NCI-H1417 (cell line): ENCODE measurements at places on chromosomes 1 and 21.

DNA sequence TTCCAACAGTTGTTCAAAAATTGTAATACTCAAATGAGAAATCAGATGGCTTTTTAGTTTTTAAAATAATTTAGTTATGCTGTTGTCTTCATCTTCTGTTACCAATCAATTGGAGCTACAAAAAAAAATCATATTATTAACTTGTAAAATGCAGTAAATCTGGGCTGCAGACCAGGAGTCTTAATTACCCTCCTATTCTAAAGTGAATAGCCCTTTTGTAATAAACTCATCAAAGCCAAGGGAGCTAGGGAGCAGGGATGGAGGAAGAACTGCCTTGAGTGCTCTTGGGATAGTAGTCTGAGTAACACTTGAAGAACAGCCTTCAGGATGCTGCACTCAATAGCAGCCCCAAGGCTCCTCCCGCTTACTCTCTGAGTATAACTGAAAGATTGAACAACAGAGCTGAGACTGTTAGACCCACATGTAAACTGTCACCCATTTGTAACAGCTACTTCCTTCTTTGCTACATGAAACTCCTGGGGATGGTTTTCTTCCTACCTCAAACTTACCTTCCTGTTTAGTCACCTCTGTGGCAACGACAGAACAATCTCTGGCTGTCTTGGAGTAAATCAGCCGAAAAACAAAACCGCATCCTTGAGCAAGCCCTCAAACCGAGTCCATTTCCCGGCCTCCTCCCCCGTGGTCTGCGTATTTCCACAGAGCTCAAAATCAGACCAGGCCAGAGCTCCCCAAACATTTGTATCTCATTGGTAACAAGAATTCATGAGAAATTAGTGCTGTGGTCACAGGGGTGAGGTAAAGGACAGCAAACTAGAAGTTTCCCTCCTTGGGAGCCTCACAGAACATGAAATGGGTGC, 55.9 kb downstream of the CD58 start:
- DNase-seq = no peak

DNA sequence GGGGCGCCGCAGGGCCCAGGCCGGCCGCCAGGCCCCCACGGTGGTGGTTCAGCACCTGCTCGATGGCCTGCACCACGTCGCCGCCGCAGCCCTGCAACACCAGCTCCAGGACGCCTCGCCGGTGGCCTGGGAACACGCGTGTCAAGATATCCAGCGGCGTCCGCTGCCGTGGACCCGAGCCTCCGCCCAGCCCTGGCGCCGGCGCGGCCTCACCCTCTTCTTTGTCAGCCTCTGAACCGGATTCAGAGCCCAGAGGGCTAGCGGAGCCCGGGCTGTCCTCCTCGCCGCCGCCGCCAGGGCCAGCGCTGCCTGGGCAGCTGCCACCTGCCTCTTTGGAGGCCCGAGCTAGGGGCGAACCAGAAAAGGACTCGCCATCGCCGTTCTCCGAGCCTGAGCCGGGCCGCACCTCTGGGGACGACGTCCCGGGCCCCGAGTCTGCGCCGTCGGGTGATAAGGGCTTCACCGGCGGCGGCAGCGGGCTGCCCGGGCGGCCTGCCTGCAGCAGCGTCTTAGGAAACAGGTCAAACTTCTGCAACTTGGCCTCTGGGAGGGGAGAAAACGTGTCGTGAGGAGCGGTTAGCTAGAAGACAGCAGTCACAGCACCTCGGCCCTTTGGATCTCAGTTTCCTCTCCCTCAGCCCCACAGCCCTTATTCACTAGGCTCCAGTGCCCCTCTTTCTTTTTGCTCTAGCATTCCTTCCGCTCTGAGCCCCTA, 3.9 kb downstream of the DMRTA2 start:
- no peak for DNase-seq

- no peak for DNase-seq
Measured at GRCh38 chr1:224196813-224197600, 14.0 kb downstream of the DEGS1 start.

GRCh38 chr1:66251546-66251945, 282.4 kb upstream of the SGIP1 start:
- DNase-seq = peak; percentile 23

- DNase-seq = no peak
Measured at GRCh38 chr21:46222436-46223116, 6.0 kb downstream of the LSS start.

DNA sequence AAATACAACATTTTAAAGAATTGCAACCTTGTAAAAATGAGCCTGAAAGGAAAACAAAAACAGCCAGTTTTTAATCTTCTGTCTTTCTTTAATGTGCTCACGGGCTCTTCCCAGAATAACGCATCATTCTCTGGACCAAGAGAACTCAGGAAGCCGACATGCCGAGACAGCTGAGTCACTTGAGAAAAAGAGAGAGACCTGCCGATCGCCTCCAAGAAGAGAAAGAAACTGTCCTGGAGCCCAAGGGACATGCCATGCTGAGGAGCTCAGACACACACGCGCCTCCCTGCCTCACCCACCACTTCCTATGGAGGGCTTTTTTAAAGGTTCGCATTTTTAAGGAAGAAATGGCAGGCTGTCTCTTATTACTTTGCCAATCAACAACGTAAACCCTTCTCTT, 176.4 kb downstream of the ZNF281 start:
- no peak for DNase-seq

- DNase-seq = no peak
Measured at GRCh38 chr1:211527006-211527405, 35.0 kb upstream of the RD3 start.

- no peak for DNase-seq
Measured at GRCh38 chr21:15749861-15750159, 20.0 kb downstream of the USP25 start.

DNA sequence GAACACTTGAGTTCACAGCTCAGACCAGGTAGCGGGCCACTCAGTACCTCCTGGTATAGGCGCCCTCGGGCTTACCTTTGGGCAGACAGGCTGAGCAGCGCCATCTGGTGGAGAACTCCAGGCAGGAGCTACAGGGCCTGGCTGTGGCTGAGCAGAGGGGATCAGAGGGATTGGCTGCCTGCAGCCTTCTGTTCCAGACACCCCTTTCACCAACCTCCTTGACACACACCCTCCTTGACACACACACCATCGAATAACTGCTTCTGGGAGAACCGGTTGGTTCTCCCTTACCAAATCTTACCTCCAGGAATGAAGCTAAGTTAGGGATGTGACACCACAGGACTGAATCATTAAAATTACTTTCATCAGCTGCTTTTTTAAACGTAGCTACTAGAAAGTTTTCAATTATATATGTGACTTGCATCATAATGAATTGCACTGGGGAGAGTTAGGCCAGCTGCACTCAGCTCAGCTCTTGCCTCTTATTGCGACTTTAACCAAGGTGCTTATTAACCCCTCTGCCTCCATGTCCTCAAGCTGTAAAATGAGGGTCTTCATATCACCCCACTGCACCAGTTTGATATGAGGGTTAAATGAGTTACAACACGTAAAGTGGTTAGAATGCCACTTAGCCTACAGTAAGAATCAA, 6.6 kb downstream of the LIN28A start:
- DNase-seq = peak; percentile 55

- DNase-seq = peak; percentile 74
Measured at GRCh38 chr1:119929643-119930315, 33.5 kb upstream of the ADAM30 start.

GRCh38 chr1:244436336-244437085, 15.2 kb downstream of the ADSS2 start:
- no peak for DNase-seq

DNA sequence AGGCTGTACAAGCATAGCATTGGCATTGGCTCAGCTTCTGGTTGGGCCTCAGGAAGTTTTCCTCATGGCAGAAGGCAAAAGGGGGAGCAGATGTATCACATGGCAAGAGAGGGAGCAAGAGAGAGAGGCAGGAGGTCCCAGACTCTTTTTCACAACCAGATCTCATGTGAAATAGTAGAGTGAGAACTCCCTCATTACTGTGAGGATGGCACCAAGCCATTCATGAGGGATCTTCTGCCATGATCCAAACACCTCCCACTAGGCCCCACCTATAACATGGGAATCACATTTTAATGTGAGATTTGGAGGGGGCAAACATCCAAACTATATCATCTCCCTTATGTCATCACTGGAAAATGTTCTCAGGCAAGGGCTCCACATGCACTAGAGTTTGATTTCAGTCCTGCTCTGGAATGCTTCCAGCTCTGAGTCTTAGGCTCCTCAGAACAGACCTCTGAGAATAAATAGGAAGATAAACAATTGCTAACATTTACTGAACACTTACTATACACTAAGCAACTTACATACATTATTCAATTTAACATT, 39.4 kb upstream of the VTCN1 start:
- DNase-seq = no peak

GRCh38 chr1:172507741-172508140, 25.2 kb upstream of the SUCO start:
- no peak for DNase-seq

GRCh38 chr1:108077991-108078390, 113.0 kb upstream of the VAV3 start:
- no peak for DNase-seq

- DNase-seq = no peak
Measured at GRCh38 chr1:91816031-91816430, 69.9 kb downstream of the TGFBR3 start.

- no peak for DNase-seq
Measured at GRCh38 chr1:25150985-25151495, 81.3 kb downstream of the SYF2 start.

GRCh38 chr1:100658716-100659026, 60.9 kb upstream of the VCAM1 start:
- no peak for DNase-seq

DNA sequence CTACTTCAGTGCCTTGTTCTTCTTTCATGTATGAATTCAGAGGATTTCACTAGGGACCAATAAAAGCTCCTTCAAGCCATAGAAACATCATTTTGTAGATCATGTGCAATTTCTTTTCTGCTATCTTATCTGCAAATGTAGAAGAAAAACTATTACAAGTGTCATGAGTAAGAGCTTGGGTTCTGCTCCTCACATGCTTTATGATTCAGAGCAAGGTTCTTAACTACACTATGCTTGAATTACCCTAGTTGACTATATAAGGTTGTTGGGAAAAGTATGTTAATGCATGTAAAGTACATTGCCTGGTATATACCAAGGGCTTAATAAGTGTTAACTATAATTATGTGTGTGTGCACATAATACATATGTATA, 91.4 kb upstream of the S1PR1 start:
- DNase-seq = no peak

DNA sequence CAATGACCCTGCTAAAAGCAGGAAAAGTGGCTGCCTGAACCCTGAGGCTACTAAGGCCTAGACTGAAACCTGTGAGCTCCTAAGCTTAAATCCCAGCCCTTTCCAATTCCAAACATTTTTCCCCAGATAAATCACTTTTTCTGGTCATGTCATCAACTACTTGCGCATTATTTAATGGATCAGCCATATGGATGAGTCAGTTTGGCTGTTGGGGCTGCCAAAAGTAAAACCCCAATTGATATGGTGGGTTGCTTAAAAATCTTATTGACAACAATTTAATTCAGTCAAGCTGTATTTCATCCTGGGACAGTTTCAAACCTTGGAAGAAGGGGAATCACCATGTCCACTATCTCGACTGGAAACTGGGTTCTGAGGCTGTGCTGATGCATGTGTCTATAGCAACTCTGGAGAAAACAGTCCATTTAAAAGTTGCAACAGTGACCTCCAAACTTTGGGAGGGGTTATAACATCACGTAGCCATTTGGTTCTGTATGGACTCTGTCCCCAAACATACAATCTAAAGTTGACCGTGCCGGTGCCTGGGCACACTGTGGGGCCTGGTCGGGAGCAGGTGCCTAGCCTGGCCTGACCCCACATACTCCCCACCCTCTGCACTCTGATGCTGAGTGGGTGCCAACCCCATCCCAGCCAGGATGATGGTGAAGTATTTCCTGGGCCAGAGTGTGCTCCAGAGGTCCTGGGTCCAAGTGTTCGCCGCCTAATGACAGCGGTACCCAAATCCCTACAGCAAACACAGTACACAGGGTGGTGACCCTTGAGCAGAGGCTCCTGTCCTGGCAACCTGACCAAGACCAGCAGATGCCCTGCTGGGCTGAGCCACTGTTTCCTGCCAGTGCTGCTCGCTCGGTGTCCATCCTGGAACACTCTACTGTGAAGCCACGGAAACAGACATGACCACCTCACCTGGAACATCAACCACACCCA, 46.5 kb upstream of the LRRC52 start:
- DNase-seq = no peak

- no peak for DNase-seq
Measured at GRCh38 chr1:165862448-165862847, 35.0 kb downstream of the UCK2 start.

DNA sequence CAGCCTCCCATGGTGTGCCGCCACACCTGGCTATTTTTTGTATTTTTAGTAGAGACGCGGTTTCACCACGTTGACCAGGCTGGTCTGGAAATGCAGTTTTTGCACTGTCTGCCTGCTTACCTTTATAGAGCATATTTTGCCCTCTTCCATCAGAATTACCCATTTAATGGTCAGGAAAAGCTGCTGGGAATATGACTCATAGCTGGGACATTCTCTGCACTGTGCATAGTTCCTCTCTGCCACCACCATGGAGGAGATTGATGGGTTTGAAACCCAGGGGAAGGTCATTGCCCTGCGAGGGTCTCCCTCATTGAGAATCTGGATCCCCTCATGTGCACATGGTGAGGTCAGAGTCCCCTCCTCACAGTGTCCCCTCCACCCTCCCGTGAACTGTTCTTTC, 32.1 kb downstream of the MX1 start:
- no peak for DNase-seq

GRCh38 chr1:7302126-7302525, 469.0 kb upstream of the VAMP3 start:
- no peak for DNase-seq

DNA sequence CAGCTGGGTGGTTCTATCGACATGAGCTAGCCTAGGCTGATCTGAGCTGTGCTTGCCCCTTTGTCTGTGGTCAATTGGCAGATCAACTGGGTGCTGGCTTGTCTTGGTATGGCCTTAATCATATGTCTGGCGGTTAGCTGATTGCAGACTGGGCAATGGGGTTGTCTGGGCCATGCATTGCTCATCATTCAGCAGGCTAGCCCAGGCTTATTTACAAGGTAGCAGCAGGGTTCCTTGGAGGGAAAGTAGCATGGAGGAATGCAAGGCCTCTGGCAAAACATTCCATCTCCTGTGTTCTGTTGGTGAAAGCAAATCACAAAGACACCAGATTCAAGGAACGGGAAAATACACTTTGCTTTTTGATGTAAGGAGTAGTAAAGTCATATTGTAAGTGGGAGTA, 84.0 kb upstream of the IVNS1ABP start:
- no peak for DNase-seq

GRCh38 chr21:34754690-34755647, 86.2 kb downstream of the CLIC6 start:
- no peak for DNase-seq
